GM13977 (cell line): ENCODE measurements at places on chromosomes 4 and X.

- no peak for DNase-seq
Measured at GRCh38 chr4:8730681-8731080, 138.1 kb downstream of the CPZ start.

GRCh38 chr4:147769386-147769785 lies 37.5 kb downstream of the ARHGAP10 start:
- no peak for DNase-seq

- no peak for DNase-seq
Measured at GRCh38 chrX:10117864-10118377, 38.9 kb upstream of the CLCN4 start.

DNA sequence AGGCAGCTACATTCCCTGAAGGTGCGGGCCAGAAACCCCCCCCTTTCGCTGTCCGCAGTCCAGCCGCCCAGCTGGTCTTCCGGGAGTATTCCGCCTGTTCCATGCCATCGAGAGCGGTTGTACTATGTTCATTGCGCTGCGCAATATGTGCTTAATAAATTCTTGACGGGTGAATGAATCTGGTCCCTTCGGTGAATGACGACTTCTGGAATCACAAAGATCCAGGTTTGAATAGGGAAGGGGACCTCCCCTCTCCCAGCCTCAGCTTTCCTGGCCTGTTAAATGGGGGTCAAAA lies 777 bp upstream of the TFE3 start:
- DNase-seq = no peak

- DNase-seq = peak; percentile 40
Measured at GRCh38 chr4:87390551-87390890, 467 bp downstream of the HSD17B11 start.

DNA sequence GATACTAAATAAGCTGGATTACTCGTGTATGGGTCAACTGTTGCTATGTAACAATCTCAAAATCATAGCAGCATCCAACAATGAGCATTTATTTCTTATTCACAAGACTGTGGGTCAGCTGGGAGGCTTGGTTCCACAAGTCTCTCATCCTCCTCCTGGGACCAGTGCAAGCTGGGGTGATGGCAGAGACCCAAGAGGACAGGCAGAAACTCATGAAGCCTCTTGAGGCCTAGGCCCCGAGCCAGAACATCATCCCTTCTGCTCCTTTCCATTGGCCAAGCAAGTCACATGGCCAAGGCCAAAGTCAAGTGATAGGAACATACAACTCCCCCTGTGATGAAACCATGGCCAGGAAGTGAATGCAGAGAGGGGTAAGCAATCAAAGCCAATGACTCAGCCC lies 422.1 kb downstream of the BCOR start:
- no peak for DNase-seq

DNA sequence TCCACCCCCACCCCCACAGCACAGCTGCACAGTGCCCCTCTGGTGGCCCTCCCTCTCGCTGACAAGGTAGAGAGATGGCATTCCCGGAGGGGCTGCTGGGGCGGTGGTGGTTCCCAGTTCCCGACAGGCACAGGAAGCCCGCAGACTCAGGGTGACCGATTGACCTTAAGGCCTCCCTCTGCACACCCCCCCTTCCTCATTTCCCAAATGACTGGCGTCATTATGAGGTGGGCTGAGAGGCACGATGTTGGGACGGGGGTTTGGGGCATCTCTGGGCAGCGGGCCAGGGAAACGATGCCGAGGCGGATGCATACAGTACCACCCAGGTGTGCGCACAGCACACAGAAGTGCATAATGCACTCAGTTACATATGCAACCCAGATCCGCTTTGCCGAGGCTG lies 3.5 kb upstream of the TIMP1 start:
- no peak for DNase-seq

DNA sequence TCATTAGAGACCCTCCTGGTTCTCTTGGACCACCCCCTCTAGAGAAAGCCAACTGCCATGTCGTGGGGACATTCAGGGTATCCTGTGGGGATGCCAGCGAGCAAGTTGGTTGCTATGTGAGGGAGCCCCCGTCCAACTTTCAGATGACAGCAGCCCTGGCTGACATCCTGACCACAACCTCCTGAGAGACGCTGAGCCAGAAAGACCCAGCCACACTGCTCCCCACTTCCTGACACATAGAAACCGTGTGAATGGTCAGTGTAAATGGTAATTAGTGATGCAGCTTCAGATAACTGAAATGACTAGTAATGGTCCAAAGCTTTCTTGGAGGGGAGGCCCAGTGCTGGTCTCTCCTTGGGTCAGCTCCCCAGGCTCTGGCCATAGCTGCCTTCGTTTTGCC lies 10.8 kb downstream of the CLCN4 start:
- DNase-seq = no peak

GRCh38 chr4:159706704-159707103 lies 603.8 kb downstream of the RAPGEF2 start:
- no peak for DNase-seq

DNA sequence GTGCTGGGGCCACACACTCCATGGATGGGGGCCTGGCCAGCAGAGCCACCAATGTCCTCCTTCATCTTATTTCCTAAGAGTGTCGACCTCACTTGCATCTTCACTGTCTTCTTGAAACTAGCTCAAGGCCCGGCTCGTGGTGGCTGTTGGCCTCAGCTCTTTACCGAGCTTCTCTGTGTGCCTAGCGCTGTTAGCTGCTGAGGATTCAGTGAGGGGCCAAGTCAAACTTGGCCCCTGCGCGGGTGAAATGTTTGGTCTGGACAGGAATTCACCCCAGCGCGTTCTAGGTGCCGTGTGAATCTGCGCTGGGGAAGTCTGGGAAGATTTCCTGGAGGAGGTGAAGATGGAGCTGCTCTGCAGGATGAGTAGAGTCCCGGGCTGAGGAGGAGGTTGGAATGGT lies 8.5 kb downstream of the SORCS2 start:
- no peak for DNase-seq

DNA sequence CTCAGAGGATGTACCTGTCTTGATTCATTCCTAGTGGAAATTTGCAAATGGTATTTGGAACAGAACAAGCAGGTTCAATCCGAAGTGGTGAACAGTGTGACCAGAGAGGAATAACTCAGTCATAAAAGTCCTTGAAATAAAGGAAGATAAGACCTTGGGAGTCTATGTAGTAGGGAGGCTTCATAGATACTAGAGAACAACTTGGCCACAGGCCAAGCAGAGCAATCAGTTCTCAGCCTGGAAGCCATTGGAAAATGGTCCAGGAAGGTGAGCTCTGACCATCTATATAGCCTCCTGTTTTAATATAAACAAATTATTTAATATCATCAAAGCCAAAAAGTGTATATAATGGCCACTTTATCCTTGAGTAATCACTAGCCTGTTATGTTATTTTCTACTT lies 11.3 kb downstream of the TXK start:
- no peak for DNase-seq

GRCh38 chrX:40326186-40326965 lies 228.6 kb upstream of the BCOR start:
- DNase-seq = no peak

DNA sequence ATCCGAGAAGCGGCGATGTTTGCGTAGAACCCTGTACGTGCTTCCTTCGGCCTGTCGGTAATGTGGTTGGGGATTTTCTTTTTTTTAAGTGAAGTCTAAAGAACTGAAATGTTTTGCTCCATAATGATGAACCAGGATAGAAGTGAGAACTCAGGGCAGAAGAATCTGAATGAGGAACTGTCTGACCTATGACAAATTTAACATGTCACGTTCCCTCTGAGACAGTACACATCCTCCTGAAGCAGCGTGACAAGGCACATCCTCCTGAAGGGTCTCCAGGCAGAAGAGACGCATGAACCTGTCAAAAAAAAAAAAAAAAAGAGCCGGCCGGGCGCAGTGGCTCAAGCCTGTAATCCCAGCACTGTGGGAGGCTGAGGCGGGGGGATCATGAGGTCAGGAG lies 6.2 kb downstream of the CSF2RA start:
- no peak for DNase-seq

- no peak for DNase-seq
Measured at GRCh38 chr4:78520808-78521226, 30.8 kb upstream of the ANXA3 start.

- no peak for DNase-seq
Measured at GRCh38 chrX:56314334-56314733, 82.2 kb downstream of the KLF8 start.

DNA sequence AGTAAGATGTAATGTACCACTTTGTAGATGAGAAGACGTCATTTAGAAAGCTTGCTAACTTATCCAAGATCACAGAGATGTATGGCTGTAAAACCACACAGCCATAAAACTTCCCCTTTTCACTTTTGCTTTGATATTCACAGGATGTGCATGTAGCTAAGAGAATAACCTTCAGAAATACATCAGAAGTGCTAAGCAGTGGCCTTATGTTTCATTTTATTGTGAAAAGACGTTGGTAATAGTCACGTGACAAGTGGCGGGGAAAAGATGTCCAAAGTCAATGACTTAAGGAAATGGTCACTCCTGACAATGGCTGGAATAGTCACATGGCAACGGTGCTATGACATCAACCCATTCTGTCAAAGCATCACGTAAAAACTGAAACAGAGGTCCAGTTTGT lies 12.9 kb upstream of the WDR17 start:
- DNase-seq = peak; percentile 56

DNA sequence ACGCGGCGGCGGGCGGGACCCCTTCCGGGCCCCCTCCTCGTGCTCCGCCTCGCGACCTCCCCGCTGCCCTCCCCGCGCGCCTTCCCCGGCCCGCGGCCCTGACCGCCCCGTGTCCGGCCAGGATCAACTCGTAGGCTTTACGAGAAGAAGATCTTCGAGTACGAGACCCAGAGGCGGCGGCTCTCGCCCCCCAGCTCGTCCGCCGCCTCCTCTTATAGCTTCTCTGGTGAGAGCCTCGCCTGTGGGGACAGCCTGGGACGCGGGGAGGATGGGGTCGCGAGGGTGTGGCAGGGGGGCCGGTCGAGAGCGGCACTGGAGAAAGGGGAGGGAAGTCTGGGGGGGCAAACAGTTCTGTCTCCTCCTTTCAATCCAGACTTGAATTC lies 465 bp downstream of the EMD start:
- DNase-seq = no peak

DNA sequence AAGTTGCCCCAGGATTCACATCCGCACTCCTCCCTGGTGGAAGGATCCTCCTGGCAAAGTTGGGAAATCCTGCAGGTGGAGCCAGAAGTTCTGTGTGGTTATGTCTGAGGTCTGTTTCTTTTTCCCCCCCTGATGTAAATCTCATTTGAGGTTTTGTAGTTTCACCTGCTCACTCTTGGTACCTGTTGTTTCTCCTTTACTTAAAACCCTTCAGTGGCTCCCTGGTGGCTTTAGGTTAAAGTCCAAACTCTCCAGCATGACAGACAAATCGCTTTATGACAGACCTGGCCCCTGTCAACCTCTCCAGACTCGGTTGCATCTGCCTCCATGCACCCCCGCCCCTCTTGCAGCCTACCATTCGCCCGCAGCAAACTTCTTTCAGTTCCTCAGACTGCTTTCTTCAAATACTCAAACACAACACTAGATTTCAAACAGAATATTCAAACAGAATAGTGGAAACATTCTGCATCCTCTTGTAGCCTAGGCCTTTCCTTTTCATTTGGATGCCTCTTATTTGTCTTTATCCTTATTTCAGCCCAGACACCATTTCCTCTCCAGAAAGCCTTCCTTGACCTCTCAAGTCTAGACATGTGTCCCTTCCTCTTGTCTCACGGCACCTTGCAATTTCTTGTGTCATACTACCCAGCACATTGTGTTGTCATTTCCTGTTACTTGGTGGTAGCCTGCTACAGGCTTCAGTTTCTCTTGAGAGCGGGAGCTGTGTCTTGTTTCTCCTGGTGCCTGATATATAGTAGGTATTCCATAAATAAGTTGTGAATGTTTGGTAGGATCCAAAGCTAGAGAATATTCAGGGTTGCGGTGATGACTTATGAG lies 24.8 kb downstream of the IL13RA1 start:
- DNase-seq = peak; percentile 34

DNA sequence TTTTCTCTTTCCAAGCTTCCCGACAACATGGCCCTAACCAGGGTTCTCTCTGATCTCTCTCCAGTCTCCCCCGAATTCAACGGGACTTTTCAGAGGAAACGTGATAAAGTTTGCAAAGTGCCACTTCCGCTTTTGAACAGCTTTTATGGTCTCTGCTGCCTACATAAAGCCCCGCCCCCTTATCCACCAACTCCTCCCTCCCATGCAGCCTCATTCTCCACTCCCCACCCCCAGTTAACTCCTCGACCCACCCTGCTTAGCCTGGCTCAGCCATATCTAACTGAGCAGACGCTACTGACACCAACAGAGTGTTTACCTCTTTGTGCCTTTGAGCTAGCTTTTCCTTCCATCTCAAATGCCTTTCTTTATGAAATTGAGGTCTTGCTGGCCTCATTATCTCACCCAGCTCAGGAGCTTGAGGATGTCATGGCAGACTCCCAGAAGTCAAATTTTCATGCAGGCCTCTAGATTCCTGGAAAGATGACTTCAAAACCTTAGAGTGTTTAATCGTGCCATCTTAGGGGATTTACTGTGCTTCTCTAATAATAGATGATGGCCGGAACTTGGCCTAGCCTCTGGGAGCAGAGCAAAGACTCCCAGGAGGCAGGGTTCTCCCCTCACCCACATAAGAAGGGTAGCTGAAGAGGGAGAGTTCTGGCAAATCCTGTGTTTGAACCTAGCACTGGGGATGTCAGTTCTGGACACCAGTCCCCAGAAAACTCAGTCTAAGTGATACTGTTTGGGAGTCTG lies 606.0 kb downstream of the BCOR start:
- peak; percentile 44 for DNase-seq

DNA sequence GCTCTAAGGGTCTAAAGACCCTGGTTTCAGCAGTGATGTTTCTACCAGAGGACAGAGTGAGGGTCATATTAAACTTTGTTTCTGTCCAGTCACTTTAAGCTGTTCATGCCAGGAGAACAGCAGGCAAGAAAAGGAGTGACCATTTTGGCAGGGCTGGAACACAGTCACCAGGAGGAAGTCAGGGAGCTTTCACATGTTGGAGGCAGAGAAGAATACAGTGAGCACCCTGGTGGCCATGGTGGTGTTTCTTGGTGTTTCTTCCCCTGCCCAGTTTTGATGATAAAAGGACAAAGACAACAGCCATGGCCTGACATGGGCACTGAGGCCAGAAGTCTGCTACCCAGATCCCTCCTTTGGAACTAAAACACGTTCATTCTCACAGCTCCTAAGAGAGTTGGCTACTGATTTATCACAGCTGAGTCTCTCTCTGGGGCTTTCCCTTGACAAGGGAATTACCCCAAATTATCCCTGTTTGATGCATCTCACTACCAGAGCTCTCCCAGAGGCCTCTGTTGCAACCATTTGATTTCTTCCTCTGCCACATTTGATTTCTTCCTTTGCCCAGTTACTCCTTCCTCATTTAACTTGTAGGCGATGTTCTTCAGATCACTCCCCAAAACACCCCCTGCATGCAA lies 106.4 kb upstream of the NWD2 start:
- peak; percentile 30 for DNase-seq

- no peak for DNase-seq
Measured at GRCh38 chr4:121758925-121759568, 5.9 kb downstream of the SMIM43 start.
